MG63 (cell line): ENCODE measurements at places on chromosomes 1 and 21. TPM values are rescaled to one million over a fixed set of nuclear protein-coding genes. Genes with fewer than 3 reads are reported as not detected.

The ADAM30 gene
- total RNA-seq = not detected in 2 replicates

The SETDB1 gene
- 23.5 and 49.2 TPM in 2 replicates for total RNA-seq

The UBASH3A gene
- total RNA-seq = not detected in 2 replicates

The CRABP2 gene
- total RNA-seq = 57.8 and 62.8 TPM in 2 replicates

The LRRC42 gene
- total RNA-seq = 78.4 and 79.6 TPM in 2 replicates

The ECM1 gene
- total RNA-seq = 9.9 and 13.8 TPM in 2 replicates

The KCND3 gene
- 0.07 and 0.10 TPM in 2 replicates for total RNA-seq

The NOTCH2 gene
- 70.0 and 76.4 TPM in 2 replicates for total RNA-seq

The FCRL2 gene
- total RNA-seq = not detected in 2 replicates

The EPB41 gene
- total RNA-seq = 4.5 and 4.6 TPM in 2 replicates

The THEM5 gene
- not detected in 2 replicates for total RNA-seq

The PCP4L1 gene
- total RNA-seq = not detected in 2 replicates

The PTPRC gene
- 7.0 and 12.1 TPM in 2 replicates for total RNA-seq

The FCRL5 gene
- total RNA-seq = not detected in 2 replicates

The DAB1 gene
- total RNA-seq = not detected in 2 replicates

The AIDA gene
- 33.9 and 63.8 TPM in 2 replicates for total RNA-seq

The TFB2M gene
- total RNA-seq = 10.9 and 13.3 TPM in 2 replicates

The EFNA3 gene
- total RNA-seq = 0.64 and 3.0 TPM in 2 replicates
